ENCODE measurements at places on chromosomes 7 and 10.
A peak's percentile ranks its signal among the peaks of the same experiment; 100 is the strongest.

- no peak for DNase-seq
Observed at GRCh38 chr7:23422384-23422783, 47.9 kb downstream of the IGF2BP3 start.

GRCh38 chr7:118239014-118239413 lies 14.5 kb downstream of the ANKRD7 start:
- no peak for DNase-seq

DNA sequence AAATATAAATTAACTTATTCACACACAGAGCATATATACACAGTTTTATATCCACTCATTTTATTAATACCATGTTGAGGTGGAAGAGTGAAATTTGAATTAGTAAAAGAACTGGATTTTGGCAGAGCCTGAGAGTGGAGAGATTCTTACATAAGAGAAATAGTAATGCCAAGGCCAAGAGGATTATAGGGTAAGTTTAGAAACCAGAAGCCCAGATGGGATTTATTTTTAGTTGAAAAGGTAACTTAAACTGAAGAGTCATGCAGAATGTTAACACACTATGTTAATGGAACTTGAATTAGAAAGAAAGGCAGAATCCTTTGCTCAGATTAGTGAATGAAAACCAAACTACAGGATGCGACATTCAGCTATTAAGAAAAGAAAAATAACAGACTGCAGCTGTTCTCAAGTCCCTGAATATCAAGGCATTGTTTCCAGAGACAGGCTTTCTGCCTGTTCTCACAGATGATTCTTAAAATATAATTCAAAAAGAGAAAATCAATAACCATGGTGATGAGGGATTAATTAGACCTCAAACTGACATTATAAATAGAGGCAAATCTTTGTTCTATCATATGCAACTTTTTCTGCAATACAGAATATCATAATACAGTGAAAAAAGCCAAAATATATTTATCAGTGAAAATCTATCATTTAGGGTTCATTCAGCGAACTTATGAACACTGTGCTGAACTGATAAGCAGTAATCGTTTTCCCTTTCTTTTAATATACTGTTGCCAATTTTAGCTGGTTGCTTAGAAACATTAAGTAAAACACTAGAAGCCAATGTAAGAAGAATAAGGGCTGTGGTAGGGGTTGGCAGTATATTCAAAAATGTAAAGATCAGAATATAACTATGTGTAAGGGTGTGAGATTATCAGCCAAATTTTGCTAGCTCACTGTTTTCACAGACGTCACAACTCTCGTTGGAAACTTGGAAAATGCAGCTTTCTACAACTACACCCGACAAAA lies 34.4 kb downstream of the HECTD2 start:
- no peak for DNase-seq

DNA sequence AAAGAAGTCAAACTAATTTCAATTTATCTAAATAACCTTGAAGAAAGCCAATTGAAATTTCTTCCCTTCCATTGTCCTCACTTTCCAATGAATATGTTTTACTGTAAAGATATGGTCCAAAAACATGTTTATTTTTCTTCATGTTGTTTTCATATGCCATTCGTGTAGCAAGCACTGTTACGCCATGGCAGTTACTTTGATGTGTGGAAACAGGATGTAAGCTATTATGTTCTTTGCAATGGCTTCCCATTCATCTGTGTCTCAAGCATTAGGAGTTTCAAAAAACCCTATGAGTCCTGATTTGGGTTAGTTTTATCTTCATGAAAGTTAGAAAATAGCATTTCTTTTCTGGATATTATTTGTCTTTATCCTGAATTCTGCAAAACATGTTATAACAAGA lies 31.0 kb downstream of the GPR141 start:
- no peak for DNase-seq

- peak; percentile 80 for DNase-seq
Observed at GRCh38 chr10:124719213-124719851, 24.8 kb downstream of the FAM53B start.

GRCh38 chr10:988667-989545 lies 672 bp downstream of the GTPBP4 start:
- DNase-seq: no peak

GRCh38 chr7:50621973-50622490 lies 56.8 kb upstream of the DDC start:
- DNase-seq: no peak

DNA sequence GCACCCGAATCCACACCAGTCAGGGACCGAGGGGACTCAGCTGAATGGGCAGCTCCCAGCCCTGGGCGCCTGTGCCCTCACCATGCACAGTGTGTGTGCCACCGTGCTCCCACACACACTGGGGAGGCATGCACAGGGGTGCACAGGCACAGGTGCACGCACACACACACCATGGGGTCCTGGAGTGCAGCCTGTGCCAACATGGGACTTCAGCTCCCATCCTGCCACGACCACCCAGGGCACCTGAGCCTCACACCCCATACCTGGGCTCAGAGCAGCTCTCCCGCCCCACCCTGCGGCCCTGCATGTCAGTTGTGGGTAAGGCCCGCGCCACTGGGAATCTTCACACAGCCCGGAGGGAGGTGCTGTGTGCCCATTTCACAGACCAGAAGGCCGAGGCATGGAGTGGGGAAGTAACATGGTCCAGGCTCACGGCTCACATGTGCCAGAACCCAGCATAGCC lies 8.0 kb downstream of the ELFN1 start:
- no peak for DNase-seq

DNA sequence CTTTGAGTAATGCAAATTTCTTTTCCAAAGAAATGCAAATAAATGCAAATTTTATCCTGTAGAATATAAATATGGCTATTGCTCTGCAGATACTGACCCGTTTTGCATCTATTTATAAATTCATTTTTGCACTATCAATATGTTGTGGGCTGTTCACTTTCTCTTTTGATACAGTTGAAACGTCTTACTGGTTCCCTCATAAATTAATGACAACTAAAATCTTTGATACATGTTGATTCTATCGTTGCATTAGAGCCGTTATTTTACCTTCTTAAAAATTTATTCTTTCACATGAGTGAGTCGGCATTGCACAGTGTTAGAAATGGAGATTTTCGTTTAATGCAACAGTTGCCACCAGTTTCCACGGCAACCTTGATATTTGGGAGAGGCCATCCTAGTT lies 689.3 kb upstream of the FOXK1 start:
- DNase-seq: no peak

- no peak for DNase-seq
Observed at GRCh38 chr7:28853150-28853549, 105.0 kb downstream of the TRIL start.

DNA sequence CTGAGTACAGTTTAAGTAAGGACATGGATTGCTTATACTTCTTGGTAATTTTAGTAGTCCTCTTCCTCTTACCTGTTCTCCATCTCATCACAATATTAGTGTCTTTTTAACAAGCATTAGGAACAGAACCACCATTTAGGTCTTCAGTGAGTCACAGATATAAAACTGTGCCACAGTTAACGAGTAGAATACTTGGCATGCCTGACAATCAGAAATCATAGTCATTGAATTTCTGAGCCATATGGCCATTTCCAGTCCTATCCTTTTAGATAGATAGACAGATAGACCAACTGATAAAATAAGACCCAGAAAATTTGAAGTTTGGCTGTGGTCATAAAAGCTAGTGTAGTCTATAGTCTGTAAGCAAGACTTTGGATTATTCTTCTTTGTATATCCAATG lies 71.1 kb downstream of the GBF1 start:
- no peak for DNase-seq

DNA sequence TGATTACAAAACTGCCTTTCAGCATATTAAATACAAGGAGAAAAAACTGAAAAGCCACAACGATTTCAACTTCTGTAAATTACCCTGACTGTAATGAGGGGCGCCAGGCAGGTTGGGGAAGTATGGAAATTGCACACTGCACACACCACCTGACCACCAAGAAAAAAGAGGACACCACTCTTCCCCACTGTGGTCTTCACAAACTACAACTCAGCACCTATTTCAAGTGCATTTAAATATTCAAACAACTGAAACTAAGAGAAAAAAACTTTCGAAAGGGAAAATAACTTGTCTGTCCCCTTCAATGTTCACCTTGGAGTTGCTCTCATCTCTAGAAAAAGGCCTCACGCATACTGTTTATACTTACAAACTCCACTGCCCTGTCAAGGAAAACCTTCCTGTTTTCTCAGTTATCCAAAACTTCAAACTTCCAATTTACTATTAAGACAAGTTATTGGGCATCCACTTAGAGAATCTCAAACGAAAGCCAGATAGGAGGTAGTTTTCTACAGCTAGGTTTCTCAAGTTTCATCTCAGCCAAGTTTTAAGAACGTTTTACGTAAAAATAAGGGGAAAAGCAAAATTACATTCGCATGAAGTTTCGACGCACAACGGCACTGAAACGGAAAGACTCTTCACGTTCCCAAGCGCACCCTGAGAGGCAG lies 1.4 kb downstream of the LARP4B start:
- no peak for DNase-seq

- no peak for DNase-seq
Observed at GRCh38 chr10:103691723-103692435, 163.5 kb downstream of the SH3PXD2A start.

- DNase-seq: no peak
Observed at GRCh38 chr10:89738551-89739209, 37.3 kb downstream of the KIF20B start.

GRCh38 chr7:111012799-111013675 lies 77.9 kb upstream of the LRRN3 start:
- peak; percentile 41 for DNase-seq

DNA sequence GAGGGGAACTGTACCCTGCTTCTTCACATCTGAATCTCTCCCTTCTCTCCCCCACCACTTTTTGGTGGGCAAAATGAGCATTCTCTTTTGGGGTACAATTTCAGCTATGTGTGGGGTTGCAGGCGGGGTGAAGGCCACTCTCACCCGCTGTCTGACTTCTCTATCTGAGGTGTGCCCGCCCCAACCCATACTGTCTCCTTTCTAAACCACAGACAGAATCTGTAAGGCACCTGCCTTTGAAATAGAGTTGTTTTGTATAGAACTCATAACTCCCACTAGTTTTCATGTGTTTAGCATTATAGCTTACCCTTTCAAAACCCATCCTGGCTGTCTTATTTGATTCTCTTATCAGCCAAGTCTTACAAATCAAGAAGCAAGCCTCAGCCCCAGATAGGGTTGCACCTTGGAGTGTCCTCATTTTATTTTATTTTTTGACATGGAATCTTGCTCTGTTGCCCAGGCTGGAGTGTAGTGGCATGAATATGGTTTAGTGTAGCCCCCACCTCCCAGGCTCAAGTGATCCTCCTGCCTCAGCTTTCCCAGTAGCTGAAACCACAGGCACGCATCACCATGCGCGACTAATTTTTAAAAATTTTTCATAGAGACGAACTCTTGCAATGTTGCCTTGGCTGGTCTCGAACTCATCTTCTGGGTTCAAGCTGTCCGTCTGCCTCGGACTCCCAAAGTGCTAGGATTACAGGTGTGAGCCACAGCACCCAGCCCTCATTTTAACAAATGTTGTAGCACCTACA lies 11.9 kb downstream of the TSPAN14 start:
- DNase-seq: no peak

GRCh38 chr7:135391514-135391913 lies 118.4 kb downstream of the CNOT4 start:
- no peak for DNase-seq

DNA sequence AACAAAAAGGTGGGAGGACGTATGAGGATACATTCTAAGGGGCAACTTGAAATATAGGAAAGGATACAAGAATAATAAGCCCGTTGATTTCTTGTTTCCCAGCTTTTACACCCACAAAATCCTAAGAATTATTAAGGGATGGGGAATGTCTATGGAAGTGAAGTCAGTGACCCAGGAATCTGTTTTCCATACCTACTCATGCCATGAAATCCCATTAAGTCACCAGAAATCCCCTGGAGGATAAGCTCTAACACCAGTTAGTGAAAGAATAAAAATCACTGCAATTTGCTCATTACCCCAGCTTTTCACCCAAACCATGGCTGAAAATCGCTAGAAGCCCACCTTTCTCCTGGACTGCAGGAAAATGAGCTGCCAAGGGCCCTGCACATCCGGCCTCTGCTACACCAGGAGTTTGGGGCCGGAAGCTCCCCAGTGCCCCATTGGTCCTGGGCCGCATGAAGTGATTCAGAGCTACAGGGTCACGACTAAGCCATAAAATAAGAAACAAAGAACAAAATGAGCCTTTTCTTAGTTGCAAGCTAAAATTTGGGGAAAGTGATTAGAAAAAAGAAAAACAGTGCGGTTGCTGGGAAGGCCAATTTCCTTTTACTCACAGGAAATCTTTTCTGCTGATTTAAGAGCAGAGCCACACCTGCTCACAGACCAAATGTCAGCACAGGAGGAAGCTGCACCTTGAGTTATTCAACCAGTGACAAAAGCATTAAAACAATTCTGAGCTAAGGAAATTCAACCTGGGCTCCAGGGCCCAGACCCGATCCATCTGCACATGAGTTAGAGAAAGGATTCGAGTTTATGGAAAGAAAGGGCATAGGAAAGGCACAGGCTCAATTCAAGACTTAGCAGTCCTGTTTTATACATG lies 40.3 kb downstream of the HIPK2 start:
- DNase-seq: peak; percentile 44

- DNase-seq: no peak
Observed at GRCh38 chr7:137681657-137682562, 164.9 kb downstream of the DGKI start.

- no peak for DNase-seq
Observed at GRCh38 chr7:156984174-156984891, 26.1 kb downstream of the MNX1 start.

GRCh38 chr7:94810496-94810895 lies 96.9 kb upstream of the PPP1R9A start:
- no peak for DNase-seq

- no peak for DNase-seq
Observed at GRCh38 chr7:142450695-142451094, 192.8 kb upstream of the PRSS58 start.

- DNase-seq: no peak
Observed at GRCh38 chr10:13236638-13237037, 2.5 kb upstream of the UCMA start.

DNA sequence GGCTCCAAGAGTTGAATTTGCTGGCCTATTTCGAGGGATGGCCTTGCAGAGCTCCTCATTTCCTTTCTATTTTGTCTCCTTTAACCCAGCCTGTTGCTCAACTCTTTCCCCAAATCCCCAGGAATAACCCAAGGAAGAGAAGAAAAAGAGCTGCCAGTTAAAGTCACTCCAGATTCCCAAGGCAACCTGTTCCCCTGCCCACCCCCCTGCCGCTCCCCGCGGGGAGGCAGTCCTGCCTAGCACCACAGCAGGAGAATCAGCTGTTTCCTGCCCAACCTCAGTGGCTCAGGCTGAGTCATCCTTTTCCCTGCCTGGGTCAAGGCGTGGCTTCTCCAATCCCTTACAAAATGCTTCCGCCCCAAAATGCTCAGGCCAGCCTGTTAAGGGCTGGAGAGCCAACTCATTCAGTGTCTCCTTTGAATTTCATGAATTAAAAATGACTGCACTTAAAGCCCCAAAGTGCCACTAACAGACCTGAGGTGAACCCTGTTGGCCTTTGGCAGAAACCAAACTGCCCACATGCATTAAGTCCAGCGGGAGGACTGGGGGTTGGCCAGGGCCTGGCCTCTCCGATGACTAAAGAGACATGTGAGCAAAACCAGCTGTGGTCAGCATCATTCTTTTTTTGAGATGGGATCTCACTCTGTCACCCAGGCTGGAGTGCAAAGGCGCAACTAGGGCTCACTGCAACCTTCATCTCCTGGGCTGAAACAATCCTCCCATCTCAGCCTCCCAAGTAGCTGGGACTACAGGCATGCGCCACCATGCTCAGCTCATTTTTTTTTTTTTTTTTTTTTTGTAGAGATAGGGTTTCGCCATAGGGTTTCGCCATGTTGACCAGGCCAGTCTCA lies 83.2 kb upstream of the KIF5B start:
- peak; percentile 8 for DNase-seq

- DNase-seq: no peak
Observed at GRCh38 chr7:120278773-120279172, 5.8 kb downstream of the KCND2 start.

GRCh38 chr10:127576740-127577161 lies 27.6 kb downstream of the NPS start:
- no peak for DNase-seq
